ELR (cell line): ENCODE measurements at places on chromosomes 2 and 18.
A peak's percentile ranks its signal among the peaks of the same experiment; 100 is the strongest.

DNA sequence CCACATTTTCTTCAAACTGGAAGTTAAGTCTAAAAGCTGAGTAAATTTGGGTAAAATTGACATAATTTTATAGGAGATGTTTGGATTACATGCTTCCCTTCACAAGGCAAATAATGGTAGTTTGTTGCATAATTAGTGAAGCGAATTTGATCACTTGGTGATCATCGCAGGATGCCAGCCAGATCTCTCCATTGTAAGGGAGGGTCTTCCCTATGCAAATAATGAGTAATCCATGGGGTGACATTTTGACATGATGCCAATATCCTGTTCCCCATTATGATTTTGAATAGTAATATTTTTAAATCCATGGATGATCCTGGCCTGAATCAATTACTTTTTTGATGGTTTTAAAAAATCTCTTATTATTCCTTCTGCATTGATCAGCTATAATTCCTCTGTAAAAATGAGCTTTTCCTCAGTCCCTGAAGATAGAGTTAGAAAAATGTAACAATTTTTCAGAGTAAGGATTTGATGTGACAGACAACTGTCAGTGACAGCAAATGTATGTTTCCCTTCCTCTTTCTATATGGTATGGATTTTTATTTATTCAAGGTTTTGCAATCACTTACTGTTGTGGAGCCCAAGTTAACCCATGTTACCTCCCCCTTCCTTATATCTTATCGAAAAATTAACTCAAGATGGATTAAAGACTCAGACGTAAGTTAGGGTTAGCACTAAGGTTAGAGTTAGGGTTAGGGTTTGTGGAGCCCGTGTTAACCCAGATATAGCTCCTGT is 21.4 kb downstream of the CCL20 start:
- no peak for DNase-seq

GRCh38 chr2:191178806-191179514 is 28.2 kb upstream of the STAT4 start:
- DNase-seq, result peak; percentile 82

GRCh38 chr2:112733456-112733855 is 12.6 kb downstream of the NT5DC4 start:
- no peak for DNase-seq

DNA sequence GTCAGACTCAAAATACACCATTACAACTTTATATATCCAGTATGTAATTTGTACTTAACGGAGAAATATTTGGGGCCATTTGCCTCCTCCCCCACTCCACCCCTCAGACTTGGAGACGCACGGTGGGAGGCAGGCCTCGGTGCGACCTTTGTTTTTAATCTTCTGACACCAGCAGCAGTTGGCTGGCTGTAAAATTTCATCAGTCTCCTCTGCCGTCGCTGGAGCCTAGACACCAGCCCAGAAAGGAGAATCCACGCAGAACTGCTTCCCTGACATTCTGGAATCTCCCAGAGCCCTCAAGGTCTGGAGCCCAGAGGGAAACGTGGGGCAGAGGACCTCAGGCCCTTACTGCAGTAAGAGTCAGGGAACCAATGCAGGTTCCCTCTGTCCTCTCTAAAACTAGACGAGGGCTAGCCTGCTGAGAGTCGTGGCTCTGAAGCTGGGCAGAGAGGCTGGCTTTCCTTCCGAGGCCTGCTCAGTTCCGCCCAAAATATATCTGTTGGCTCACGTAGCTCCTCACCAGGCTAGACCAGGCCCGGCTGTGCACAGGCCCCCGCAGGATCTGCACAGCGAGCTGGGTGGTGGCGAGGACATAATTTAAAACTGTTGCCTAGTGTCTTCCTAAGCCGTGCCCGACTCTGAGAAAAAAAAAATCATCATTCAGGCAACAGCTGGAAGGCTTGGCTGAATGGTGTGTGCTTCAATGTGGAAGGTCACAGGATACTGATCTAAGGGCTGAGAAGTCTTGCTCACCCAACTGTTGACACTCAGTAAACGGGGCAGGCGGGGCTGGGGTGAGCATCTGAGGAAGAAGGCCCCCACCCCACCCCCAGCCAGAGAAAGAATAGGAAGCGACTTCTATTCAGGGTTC is 40.4 kb downstream of the EN1 start:
- DNase-seq, result no peak

DNA sequence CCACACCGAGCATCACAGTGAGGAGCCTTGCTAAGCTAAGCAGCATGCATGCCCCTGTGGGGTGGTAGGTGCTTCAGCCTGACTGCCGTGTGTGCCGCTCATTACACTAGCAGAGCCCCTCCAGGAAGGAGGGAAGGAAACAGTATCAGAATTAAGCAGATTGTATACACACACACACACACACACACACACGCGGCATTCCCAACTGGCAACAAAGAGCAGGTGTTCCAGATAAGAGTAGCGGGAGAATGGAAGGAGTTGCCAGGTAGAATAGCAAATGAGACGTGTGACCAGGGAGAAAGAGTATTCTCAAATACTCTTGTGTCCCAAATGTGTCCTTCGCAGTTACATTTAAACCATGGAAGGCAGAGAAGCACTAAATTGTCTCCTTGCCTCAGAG is 47.6 kb upstream of the TTC39C start:
- DNase-seq, result no peak

DNA sequence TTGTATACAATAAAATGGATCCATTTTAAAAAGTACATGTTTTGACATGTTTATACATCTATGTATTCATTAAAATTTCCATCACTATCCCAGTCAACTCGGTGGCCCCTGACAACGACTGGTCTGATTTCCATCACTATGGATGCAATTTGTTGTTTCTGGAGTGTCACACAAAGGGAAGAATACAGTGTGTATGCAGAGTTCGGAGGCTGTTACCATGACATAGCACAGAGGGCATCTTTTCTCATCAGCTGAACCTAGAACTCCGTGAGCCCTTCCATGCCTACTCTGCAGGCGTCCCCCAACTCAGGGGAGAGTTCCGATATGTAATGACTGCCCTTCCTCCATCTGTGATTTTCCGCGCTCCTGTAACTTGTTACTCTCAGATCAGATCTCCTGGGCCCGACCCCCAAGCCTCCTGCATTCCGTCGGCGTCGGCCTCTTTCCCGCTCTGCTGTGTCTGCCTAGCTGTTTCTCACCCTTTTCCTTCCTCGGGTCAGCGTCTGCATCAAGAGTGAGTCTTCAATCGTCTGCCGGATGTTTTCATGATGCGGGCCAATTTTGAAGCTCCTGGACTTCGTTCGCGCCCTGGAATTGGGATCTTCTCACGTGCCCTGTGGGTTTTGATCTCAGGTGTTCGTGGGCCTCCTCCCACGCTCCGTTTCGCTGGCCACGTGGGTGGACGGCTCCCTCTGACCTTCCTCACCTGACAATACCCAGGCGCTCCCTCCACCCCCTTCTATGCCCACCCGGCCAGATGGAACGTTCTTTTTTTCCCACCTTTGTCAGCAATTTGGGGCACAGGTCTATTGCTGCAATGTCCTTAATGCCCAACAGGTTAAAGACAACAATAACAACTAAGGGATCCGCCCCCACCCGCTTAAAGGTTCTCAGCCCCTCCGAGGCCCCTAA is 161.0 kb downstream of the TWIST2 start:
- DNase-seq, result no peak
